ENCODE measurements at places on chromosomes 2 and 18.

- no peak for DNase-seq
Observed at GRCh38 chr2:210459880-210460279, 16.7 kb downstream of the LANCL1 start.

- DNase-seq: no peak
Observed at GRCh38 chr2:25524507-25524906, 148.9 kb downstream of the DTNB start.

DNA sequence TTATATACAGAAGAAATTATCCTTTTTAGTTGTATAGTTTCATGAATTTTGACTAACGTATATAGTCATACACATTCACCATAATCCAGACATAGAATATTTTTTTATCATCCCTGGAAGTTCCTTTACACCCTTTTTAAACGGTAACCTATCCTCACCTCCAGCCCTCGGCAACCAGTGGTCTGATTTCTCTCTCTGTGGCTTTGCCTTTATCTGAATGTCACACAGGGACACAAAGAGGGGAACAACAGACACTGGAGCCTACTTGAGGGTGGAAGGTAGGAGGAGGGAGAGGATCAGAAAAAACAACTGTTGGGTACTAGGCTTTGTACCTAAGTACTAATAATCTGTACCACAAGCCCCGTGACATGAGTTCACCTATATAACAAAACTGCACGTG, 191.9 kb downstream of the MC4R start:
- no peak for DNase-seq

GRCh38 chr2:68548396-68548795, 81.0 kb downstream of the APLF start:
- no peak for DNase-seq

DNA sequence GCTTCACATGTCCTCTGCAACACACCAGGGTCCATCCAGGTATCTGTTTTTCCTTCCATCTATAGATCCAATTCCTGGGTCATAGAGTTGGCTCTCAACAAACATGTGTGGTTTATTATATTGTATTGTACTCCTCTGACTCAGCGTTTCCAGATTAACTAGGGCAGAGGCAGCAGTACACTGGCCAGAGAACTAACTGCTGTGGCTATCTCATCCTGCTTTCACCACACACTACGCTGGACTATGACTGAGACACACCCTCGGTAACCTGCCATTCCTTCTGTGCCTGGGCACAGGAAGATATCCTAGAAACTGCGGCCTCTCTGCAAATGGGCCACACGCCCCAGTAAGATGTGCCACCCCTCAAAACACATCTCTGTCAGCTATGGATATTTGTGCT, 159.8 kb upstream of the STK17B start:
- DNase-seq: no peak

- no peak for DNase-seq
Observed at GRCh38 chr18:79609841-79610281, 69.7 kb upstream of the CTDP1 start.

DNA sequence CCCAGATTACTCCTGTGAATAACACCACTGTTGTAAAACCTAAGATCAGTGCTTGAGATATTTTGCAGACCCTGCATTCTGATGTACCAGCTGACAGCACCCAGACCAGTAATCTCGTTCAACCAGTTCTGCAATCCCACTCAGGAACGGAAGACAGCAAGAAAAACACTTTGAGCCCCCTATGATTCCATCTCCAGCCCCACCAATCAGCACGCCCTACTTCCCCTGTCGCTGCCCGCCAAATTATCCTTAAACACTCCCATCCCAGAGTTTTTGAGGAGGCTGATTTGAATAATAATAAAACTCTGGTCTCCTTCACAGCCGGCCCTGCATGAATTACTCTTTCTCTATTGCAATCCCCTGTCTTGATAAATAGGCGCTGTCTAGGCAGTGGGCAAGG, 173.9 kb upstream of the CDH2 start:
- no peak for DNase-seq

GRCh38 chr2:18910843-18911242, 321.5 kb upstream of the NT5C1B start:
- no peak for DNase-seq

DNA sequence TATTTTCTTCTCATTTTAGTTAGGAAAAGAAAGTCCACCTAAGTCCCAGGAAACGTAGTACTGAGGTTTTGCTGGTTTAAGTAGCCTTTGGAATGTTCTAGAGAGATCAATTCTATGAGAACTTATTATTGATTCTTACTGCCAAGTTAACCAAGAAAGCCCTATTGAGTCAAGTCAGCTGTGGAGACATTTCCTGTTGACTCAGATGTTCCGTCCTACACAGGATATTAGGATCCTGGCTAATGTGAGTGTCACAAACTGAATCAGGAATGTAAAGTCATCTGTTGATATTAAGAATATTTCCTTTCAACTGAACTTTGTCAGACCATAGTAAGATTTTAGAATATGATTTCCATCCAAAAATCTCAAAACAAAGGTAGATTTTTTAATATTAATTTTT, 654.3 kb downstream of the LRRTM4 start:
- DNase-seq: no peak

DNA sequence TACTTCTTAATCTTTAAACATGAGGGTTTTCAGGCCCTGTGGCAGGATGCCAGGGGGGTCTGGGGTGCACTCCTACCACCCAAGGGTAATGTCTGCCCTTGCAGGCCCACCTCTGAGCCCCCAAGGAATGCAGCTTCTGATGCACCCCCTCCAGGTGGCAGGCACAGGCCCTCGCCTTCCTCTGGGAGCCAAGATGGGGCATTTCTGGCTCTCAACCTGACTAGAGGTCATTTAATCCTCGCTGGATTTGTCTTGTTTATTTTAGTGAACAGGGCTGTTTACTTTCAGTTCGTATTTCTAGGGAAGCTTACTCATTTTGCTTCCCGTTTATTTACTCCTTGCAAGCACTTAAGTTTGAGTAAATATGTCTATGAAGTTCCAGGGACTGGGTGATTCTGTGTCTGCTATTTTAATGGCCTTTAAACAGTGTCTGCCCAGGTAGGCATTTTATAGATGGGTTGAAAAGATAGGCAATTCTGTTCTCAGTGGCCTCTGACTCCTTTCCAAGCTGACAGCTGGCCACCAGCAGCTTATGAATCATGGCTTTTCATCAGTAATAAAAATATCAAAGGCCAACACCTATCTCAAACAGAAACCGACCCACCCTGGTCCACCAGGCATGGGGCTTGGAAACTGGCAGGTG, 11.1 kb upstream of the DNPEP start:
- DNase-seq: no peak

GRCh38 chr2:57181315-57182038, 865.1 kb upstream of the VRK2 start:
- DNase-seq: no peak

GRCh38 chr2:149049142-149049541, 10.6 kb downstream of the LYPD6B start:
- no peak for DNase-seq

DNA sequence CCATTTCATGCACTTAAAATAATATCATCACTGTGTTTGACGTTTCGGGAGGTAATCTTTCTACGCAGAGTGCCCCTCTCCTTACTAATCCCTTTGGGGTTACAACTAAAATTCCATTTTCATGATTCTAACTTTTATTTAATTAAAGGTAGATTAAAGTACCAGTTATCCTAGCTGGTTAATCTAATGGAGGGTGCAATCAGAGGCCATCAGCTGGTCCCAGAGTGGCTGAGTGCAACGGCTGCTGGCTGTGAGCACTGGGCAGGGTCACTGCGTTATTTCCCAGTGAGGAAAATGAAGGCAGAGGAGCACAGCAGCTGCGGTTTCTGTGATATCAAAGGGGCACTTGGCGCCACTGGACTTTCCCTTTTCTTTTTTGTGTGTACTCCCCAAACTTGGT, 12.1 kb downstream of the SCYGR4 start:
- no peak for DNase-seq

DNA sequence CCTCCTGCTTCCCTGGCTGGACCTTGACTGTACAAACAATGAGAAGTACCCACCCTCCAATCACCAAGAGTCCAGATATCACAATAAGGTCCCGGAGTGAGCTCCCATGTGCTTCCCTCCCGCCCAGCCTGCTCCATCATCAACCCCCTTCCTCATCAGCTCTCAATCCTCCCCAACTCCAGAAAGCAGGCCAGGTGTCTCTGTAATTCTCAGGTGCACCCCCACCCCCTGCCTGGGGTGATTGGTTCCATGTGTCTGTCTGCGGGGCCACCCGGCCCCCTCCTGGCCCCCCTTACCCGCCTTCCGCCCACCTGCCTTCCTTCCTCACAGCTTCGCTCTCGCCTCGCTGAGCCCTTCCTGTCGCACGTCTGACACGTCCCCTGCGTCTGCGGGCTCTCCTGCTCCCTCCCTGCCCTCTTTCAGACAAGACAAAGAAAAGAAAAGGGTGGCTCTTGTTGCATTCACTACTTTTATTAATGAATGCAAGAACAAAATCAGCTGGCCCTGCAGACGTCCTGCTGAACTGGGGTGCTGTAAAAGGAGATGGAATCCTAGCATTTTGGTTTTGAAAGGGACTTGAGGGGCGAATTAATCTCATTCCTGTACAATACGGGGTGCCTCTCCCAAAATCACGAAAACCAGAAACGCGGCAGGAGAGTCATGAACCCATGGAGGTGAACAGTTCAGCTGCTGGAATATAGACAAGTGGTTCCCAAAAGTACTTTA, 26.5 kb upstream of the IGFBP2 start:
- DNase-seq: no peak

- DNase-seq: no peak
Observed at GRCh38 chr2:98816281-98816680, 85.3 kb upstream of the MGAT4A start.

GRCh38 chr2:24461685-24462084, 29.4 kb upstream of the NCOA1 start:
- DNase-seq: no peak

DNA sequence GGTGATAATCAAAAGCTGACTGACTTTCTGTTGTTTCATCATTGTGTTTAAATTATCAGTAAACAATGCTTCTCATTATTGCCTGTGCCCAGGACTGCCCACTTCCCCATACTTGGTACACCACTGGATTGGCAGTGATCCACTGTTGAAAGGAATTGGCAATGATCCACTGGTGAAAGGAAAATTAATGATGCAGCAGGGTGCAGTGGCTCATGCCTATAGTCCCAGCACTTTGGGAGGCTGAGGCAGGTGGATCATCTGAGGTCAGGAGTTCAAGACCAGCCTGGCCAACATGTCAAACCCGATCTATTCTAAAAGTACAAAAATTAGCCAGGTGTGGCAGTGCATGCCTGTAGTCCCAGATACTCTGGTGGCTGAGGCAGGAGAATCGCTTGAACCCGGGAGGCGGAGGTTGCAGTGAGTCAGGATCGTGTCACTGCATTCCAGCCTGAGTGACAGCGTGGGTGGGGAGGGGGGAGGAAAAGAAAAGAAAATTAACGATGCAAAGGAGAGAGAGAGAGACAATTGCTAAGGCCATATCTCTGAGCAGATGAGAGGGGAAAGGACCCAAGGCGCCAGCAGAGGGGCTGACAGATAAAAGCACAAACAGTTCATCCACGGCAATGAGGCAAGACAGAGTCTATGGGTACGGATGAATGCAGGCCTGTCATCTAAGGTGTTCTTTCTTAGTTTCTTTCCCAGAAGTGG, 10.2 kb upstream of the GTF2A1L start:
- no peak for DNase-seq

GRCh38 chr18:36766836-36767235, 62.0 kb downstream of the TPGS2 start:
- DNase-seq: no peak

DNA sequence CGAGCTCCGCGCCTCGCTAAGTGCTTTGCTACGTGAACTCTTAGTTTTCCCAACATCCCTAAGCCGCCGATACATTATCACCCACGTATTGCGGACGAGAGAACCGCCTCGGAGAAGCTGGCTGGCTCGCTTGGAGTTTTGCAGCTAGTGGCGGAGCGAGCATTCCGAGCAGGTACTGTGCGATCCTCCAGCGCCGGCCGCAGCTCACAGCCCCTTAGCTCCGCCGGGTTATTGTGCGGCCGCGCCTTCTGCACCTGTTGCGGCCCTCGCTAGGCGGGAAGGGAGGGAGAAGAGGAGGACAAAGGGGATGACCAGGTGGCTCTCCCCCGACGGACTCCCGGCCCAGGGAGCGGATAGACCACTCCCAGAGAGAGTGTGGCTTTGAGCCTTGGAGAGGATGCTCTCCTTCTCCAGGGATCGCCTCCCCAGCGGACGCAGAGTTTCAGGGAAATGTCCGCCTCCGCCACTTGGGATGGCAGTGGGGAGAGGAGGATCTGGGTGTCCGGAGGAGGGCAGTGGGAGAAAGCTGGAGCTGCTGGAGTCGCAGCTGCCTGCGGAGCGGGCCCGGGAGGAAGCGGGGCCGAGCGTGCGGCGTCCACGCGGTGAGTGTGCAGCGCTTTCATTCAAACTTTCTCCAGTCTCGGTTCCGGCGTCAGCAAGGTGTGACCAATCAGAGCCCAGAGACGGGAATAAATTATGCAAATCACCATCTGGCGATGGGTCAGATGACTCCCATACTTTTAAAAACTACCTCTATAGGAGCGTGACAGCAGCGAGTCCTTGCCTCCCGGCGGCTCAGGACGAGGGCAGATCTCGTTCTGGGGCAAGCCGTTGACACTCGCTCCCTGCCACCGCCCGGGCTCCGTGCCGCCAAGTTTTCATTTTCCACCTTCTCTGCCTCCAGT, at the start of gene LIPG:
Gene LIPG (plus strand): TSS at position 769 of the 905 bp plus-strand sequence. CDS start 252 bp downstream, outside the sequence.
- DNase-seq: no peak

DNA sequence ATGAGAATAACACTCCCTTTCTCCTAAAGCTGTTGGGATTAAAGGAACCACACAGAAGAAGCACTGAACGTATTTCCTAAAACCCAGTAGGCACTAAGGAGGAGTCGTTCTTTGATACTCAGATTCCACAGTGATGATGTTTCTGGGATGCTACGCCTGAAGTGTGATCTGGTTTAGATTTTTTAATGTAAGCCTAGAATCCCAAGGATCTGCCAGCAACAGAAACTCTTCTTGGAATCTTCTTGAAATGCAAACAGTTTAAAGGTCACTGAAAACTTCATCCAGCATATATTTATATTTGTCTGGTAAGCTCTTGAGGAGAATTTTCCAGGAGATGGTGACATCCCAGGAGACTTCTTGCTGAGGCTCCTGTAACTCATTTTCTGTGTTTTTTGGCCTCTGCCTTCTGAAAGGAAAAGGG, 247.6 kb upstream of the TRIB2 start:
- no peak for DNase-seq

GRCh38 chr2:138652378-138652777, 127.8 kb downstream of the NXPH2 start:
- DNase-seq: no peak

- no peak for DNase-seq
Observed at GRCh38 chr2:149606251-149606811, 18.8 kb upstream of the MMADHC start.

GRCh38 chr2:98458207-98458606, 13.5 kb downstream of the INPP4A start:
- no peak for DNase-seq

GRCh38 chr2:72142570-72143440, 4.9 kb downstream of the CYP26B1 start:
- no peak for DNase-seq

- no peak for DNase-seq
Observed at GRCh38 chr2:105773568-105773967, 28.9 kb downstream of the NCK2 start.

Data from activated T-helper 1 cell treated with Interleukin-2 at 50 U/mL for 16 hours (primary cell).